ENCODE measurements at places on chromosomes 13 and 19.

- DNase-seq: no peak
Measured at GRCh38 chr19:19500975-19501644, 14.2 kb downstream of the TSSK6 start.

DNA sequence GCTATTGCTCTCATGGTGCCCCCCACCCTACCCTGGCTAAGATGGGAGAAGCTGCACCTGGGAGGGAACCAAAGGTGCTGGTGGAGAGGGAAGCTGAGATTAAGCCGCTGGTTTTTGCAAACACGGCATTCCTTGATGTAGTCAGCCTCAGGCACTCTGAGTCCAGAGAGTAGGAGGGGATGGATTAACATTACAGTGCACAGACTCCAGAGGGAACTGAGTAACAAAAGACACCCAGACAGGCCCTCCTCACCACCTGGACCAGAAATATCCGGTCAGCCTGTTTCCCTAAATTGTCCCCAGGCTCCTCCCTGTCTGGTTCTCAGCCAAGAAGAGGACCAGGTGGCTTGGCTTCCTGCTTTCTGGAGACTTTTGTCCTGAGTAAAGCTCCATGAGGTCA lies 28.9 kb upstream of the PABPC3 start:
- DNase-seq: no peak

DNA sequence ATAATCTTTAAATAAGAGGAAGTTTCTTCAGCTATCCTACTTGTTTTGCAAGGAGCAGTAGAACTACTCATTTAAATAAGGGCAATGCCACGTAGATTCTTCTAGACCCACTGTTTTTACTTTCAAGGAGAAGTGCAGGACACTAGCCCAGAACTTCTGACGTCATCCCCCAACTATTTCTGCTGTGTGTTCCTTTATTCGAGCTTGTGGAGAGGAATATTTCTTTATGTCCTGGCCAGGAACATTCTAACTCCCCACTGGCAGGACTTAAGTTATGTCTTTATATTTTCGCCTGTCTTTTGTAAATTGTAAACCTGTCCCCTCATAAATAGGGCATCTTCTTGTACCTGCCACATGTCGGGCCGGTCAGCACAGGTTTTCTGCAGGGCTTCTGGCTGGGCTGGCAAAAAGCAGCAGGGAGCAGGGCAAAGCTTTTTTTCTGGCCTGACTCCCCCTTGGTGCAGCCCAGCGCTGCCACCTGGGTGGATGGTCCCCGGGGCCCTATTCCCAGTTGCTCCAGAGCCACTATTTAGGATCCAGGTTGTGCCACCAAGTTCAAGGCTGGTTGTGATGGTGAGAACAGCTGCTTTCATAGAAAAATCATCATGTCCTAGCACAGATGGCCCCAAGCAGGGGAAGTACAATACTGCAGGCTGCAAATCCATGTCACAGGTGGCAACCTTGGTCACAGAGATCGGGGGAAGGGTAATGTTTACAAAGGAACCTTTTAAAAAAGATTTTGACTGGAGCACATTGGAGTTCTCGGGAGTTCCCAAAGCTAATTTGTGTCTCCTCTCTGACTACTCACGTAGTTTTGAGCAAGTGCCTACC lies 1.8 kb downstream of the MBNL2 start:
- peak; percentile 31 for DNase-seq

- DNase-seq: peak; percentile 89
Measured at GRCh38 chr19:42201489-42202289, 15.8 kb downstream of the DEDD2 start.

DNA sequence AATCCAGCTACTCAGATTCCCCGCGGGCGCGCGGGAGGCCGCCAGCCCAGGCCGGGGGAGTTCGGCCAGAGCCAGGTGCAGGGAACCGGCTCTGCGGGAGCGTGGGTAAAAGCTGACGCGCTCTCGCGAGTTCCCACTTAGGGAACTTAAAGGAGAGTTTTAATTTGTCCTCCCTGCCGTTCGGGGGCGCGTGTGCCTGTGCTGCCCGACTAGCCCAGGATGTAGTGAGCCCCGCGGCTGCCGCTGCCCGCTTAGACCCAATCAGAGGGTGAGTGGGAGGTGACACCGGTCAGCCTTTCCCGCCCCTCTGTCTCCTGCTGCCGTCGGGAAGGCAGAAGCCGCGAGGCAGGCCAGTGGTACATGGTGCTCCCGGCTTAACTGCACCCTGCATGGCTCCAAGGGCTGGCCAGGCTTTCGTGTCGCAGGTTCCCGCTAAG lies 36.0 kb upstream of the NEK3 start:
- DNase-seq: peak; percentile 67

Data from Kasumi-1 (cell line).